Activated T-helper 1 cell treated with anti-CD3 and anti-CD28 coated beads, Interleukin-2, amount 50 U/mL, for 16 hours (primary cell): ENCODE measurements at places on chromosomes 11 and 22.

DNA sequence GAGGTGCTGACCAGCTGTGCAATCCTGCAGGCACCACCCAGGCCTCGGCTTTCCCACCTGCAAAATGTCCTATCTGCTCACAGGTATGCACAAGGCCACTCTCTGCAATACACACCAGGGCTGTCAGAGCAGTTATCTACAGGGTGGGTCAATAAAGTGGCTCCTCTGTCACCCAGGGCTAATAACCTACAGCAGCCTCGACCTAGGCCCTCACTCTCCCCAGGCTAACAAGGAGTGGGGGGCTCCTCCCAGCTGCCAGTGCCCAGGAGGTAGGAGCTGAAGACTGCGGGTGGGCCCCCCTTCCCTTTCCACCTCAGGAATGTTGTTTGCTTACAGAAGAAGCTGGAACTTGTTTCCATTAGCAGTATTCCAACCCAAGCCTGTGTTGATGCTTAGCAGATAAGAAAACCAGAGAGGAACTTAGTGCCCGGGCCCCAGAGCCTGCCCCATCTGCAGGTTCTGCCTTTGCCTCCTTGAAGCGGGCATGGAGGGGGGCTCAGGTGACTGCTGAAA lies 26.8 kb downstream of the MYH9 start:
- DNase-seq, result no peak

GRCh38 chr11:107044503-107044902 lies 26.2 kb upstream of the GUCY1A2 start:
- DNase-seq, result no peak

DNA sequence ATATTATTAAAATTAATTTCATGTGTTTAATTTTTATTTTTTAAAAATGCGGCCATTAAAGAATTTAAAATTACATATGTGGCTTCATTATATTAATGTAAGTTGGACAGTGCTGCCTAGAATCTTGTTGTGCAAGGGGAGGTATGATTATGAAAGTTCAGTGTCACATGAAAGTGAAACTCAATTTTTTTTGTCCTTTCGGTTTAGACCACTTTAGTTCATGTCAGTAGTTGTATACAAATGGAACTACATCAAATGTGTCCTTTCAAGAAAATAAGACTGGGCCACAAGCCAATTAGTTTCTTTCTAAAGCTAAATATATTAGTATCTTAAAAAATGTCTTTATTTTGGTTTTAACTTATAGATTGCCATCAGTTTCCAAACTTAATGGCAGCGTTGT lies 35.7 kb downstream of the TBCEL start:
- no peak for DNase-seq

- DNase-seq, result no peak
Observed at GRCh38 chr22:19012308-19012986, 76.4 kb upstream of the PRODH start.

DNA sequence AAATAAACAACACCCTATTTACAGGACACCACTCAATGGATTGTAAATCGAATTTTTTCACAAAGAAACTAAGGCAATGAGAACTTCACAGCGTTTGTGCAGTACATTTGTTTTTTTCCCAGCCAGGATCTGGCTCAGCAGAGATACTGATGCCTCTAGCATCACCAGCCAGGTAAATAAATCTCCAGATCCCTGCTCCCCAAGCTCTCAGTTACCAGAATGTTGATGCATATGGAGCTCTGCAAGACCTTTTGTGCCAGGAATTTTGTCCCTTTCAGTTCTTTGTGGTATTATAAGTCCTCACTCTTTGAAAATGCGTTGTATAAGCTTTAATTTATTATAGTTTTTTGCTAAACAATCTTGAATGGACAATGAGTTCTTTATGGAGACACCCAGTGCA lies 137.6 kb downstream of the MSANTD4 start:
- DNase-seq, result no peak

GRCh38 chr22:28737701-28738100 lies 3.9 kb downstream of the CHEK2 start:
- DNase-seq, result no peak

GRCh38 chr11:102384419-102385079 lies 37.5 kb downstream of the BIRC2 start:
- no peak for DNase-seq

- DNase-seq, result no peak
Observed at GRCh38 chr11:61724437-61724836, 28.0 kb upstream of the MYRF start.

DNA sequence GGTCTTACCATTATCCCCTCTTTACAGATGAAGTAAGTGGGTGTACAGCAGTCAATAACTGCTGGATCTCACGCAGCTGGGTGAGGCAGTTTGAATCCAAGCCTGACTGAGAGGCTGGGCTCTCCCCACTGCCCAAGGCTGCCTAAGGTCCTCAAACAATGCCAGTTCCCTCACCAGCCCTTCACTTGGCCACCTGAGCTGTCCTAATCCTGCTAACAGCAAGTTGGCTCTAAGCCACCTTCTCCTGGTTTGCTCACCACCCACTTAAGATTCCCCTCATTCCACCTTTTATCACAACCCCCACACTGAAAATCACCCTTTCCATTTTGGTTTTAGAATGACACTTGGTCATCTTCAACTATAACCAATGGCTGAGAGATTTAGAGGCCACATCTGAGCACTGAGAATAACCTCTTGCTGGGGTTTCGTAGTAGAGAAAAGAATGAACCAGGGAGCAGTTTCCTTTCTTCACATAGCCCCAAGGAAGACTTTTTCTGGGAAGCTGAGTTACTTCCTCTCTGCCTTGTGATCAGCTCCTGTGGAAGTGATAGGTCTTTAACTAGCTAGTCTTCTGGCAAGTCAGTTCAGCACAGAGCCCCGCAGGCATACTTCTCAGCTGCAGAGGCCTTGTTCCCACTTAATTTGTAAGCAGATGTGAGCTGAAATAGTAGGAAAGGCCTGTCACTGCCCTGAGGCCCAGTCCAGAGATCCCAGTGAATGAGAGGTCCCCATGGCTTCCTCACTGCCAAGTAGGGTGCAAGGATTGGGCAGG lies 57.8 kb upstream of the TTC12 start:
- DNase-seq, result no peak

DNA sequence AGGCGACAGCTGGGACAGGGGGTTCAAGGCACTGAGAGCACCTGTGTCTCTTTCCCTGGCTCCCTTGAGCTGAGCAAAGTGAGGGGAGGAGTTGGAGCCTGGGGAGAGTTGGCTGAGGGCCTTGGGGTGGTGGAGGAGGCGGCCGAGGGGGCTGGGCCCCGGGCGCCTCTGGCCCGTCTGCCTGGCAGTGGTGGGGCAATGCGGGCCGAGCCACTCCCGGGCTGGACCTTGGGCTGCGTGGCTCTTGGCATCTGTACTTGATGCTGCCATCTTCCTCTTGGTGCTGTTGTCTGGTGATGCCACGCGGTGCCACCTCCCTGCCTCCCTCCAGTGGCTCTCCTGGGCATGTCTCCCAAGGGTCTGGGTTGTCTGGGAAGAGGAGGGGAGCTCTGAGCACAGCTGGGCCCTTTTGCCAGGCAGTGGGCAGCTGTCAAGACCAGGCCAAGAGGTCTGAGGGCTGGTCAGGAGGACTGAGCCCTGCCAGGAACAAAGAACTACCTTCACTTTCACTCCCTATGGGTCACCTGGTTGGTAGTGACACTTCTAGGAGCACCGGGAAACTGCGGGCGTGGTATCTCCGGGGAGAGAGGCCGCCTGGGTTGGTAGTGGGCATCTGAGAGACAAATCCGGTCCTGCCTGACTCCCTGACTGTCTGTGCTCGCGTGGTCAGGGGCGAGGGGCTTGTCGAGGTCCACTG lies 1.3 kb downstream of the GRIK4 start:
- DNase-seq, result no peak

- no peak for DNase-seq
Observed at GRCh38 chr11:46149826-46150225, 28.6 kb upstream of the PHF21A start.
